ENCODE measurements at places on chromosomes 3 and 15.

- no peak for DNase-seq
Observed at GRCh38 chr15:49692514-49693090, 71.8 kb downstream of the DTWD1 start.

DNA sequence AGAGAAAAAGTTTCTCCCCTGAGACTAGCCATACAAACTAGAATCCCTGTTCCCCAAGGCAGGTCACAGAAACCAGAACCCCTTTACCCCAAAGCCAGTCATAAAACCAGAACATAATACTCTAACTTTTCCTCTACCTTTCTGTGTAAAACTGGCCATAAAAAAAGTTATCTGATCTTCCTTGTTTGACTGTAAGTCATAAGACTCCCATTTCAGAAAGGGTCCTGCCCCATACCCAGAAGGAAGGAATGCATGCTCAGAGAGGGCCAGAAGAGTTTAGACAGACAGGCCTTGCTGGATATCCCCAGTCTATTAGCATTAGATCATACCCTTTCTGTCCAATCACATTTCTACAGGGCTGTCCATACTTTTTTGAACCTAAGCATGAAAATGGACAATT is 27.2 kb downstream of the SCN11A start:
- DNase-seq: no peak

DNA sequence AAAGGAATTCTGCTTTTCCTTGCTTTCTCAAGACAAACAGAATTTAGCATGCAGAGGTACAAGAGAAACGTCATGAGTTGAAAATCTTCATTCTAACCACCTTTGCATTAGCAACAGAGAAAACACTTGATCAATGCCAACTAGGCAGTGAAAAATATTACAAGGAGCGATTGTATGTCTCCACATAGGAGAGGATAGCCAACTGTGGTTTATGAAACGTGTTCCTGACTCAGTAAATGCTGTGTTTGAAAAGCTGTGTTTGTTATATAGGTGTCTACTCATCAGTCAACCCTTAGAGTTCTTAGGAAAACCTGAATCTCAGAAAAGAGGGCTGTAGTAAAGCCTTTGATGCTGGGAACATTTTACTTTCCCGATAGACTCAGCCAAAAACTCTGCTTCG is 102.4 kb downstream of the FRMD4B start:
- no peak for DNase-seq

- no peak for DNase-seq
Observed at GRCh38 chr3:30408105-30408557, 198.3 kb upstream of the TGFBR2 start.

GRCh38 chr3:133531981-133532380 is 41.5 kb upstream of the CDV3 start:
- no peak for DNase-seq

DNA sequence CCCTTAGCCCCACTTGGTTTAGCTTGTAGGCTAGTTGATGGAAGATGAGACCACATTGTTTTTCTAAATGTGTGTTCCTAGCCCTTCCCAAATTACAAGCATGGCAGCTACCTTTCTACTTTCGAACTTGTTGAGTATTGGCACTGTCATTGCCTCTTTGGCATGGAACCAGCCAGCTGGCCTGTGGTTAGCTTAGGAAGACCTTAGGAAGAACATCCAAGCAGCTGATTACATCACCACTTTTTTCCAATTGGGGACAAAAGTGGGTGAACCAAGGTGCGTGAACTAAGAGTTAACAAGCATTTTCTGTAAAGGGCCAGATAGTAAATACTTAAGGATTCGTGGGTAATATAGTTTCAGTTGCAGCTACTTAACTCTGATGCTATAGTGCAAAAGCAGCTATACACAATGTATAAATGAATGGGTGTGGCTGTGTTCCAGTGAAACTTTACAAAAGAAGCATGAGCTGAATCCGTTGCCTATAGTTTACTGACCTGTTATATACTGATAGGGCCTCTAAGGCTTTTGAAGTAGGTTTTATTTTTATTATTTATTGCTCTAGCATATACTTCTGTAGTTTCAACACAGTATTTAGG is 8.5 kb downstream of the KLHL18 start:
- DNase-seq: no peak

DNA sequence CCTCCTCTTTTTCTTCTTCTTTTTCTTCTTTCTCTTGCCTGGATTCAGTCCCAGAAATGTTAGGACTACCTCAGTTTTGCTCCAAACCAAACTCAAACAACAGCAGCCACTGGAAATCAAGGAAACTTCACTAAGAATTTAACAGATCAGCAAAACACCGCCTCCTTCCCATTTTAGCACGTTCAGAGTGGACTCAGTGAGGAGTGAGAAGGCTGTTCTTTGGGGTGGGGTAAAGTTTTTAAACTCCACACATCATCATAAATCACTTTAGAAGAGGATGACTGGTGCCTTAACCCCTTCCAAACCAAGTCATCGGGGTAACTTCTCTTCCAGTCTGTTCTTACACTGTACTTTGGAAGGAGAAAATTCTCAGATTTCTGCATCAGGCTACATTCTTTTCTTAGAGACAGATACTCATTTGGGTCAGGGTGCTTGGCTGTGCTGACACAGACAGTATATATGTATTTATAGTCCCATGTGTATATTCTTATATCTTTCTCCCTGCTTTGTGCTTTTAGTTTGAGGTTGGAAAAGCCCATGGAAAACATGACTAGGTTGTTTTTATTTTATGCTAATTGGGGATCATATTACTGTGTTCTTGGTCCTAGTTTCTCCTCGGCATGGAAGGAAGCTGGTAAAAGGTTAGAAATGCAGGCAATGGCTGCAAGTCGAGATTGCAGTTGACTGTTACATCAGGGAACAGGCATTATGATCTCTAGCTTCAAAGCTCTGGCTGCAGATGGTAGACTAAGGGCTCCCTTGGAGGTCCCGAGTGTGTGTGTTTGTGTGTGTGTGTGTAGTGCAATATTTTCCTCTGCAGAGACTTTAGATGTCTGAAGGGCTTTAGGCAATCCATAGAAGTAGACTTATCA is at the start of gene CCDC80:
CCDC80 (minus strand) TSS at position 214 of the 872 bp plus-strand sequence. CDS start 1,238 bp downstream, outside the sequence.
- no peak for DNase-seq

GRCh38 chr15:35603301-35603700 is 57.3 kb upstream of the DPH6 start:
- no peak for DNase-seq

- no peak for DNase-seq
Observed at GRCh38 chr3:121855555-121855954, 20.5 kb downstream of the EAF2 start.

- no peak for DNase-seq
Observed at GRCh38 chr15:88637841-88638625, 783 bp upstream of the ISG20 start.

DNA sequence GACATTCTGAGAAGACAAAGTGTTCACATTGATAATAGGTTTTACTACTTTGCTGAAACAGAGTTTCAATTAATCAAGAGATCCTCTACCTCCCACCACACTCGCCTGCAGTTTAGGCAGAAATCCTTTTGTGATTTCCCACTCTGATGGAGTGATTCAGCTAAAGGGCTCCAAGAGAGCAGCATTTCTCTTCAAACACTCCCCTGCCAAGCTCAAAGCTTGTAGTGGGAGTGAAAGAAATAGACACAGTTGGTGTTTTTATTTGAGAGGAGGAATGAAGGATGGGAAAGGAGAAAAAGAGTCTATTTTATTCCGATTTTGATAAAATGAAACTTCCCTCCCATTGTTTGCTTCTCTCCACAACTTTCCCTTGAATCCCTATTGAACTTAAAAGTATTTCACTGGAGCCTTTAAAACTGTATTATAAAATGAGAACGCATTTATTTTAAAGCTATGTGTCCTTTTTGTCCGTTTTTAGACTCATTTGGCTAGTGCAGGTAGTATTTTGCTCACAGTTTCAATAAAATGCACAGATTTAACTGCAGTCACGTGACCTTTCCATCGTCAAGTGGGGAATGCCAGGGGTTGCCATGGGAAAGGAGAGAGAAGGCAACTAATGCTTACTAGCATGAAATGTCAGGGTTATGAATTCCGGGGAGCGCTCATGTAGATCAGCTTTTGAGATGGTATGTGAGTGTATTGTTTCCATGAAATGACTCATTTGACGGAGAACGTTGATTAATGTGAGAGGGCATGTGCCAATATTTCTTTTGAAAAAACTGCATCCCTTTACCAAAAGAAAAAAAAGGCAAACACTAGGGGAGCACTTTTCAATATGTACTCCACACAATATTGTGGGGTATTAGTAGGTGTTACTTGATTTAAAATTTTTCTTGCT is 7.7 kb upstream of the OSBPL11 start:
- no peak for DNase-seq

- DNase-seq: no peak
Observed at GRCh38 chr3:153219146-153219545, 57.1 kb downstream of the RAP2B start.

GRCh38 chr15:37794947-37795346 is 139.5 kb upstream of the TMCO5A start:
- no peak for DNase-seq

GRCh38 chr3:137199678-137200077 is 241.9 kb downstream of the IL20RB start:
- no peak for DNase-seq

- DNase-seq: no peak
Observed at GRCh38 chr15:70067011-70067410, 30.7 kb downstream of the TLE3 start.

- DNase-seq: no peak
Observed at GRCh38 chr3:147008886-147009285, 397.5 kb downstream of the ZIC4 start.

DNA sequence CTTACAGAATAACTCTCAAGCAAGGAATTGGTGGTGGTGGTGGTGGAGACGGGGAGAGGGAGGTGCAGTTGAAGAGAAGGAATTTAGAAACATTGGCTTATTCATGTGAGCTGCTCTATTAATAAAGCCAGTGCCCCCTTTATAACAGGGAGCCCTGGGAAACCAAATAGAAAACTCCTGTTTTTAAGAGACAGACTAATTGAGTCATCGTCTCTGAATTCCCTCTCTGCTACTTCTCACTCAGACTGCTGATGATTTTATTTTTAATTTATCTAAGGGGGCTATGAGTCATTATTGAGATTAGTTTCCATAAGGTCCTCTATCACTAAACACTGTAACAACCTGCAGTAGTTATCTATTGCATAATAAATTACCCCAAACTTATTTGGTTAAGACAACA is 145.9 kb upstream of the GALNT15 start:
- no peak for DNase-seq
